ENCODE measurements at places on chromosomes 12 and 14. TPM values are rescaled to one million over a fixed set of nuclear protein-coding genes. Genes with fewer than 3 reads are reported as not detected.

DNA sequence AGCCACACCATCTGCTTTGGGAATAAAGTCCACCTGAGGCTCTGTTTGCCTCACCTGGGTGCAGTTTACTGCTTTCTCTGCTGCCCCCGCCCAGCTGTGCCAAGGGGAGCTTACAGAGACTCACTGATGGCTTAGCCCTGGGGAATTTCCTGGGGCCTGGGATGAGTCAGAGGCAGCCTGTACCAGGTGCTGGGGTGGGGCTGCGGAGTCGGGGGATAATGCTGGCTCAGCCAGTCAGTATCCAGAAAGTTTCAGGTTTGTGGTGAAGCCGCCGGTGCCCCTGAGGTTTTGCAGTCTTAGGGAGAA lies 22.3 kb downstream of the PLEKHG3 start:
- no peak overlapping the region for H3K27ac ChIP-seq
- H3K27me3 ChIP-seq: no peaks in the 10 kb centered on the region
- H3K4me3 ChIP-seq: no peak overlapping the region
- H3K4me1 ChIP-seq: peaks cover 5% of the 10 kb centered on the region

Gene EXOC3L4
- total RNA-seq: not detected

DNA sequence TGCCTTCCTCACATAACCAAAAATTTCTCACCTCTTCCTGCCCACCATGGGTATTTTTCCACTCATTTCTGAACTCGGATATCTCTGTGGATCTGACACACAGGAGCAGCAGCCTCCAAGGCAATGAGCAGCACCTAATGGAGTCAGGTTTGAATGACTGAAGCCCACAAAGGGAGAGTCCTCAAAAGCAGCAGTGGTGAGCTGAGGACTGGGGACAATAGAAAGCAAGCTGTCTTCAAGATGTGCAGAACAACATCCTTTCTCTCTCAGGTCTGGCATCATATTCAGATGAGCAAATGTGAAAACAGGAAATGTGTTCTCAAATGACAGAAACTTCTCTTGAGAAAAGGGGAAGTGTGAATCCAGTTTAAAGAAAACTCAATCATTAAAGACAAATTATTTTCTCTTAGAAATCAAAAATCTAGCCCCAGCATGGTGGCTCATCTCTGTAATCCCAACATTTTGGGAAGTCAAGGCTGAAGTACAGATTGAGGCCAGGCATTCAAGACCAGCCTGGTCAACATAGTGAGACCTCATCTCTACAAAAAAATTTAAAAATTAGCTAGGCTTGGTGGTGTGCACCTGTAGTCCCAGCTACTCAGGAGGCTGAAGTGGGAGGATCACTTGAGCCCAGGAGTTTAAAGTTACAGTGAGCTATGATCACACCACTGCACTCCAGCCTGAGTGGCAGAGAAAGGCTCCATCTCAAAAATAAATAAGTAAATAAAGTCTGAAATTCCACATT lies 54.2 kb downstream of the C12orf42 start:
- peak overlapping the region; percentile 59 for H3K4me3 ChIP-seq
- H3K27ac ChIP-seq: peak overlapping the region; percentile 92
- peak; percentile 51 for DNase-seq
- no peaks in the 10 kb centered on the region for H3K27me3 ChIP-seq
- H3K4me1 ChIP-seq: peaks cover 18% of the 10 kb centered on the region

Gene RPL10L
- total RNA-seq: not detected

GRCh38 chr12:9079883-9080675 lies 35.6 kb downstream of the A2M start:
- no peak overlapping the region for H3K4me3 ChIP-seq
- no peak for DNase-seq
- H3K36me3 ChIP-seq: peaks cover 10% of the 10 kb centered on the region
- H3K4me1 ChIP-seq: no peaks in the 10 kb centered on the region

Gene FAM186B
- total RNA-seq: 0.14 TPM

DNA sequence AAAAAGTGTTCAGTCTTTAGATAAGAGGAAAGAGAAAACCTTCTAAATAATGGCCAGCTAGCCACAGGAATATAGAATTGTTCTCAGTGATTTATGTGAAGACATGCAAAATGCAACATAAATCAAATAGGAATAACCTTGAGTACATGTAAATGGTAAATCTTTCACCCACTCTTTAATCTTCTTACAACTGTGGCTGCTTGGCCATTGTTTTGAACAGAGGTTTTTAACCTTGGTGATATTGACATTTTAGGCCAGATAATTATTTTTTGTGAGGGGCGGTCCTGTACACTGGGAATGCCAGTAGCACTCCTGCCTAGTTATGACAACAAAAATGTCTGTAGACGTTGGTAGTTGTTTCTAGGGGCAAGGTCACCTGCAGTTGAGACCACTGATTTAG lies 479.9 kb upstream of the NOVA1 start:
- H3K4me1 ChIP-seq: no peaks in the 10 kb centered on the region
- no peak overlapping the region for H3K27ac ChIP-seq
- H3K4me3 ChIP-seq: no peak overlapping the region
- H3K27me3 ChIP-seq: no peaks in the 10 kb centered on the region

Gene TGM1
- total RNA-seq: 3.3 TPM

Gene FAM222A
- total RNA-seq: 1.8 TPM

Gene SERPINA9
- not detected for total RNA-seq

Gene RASAL1
- total RNA-seq: 1.3 TPM

GRCh38 chr12:107225635-107226034 lies 132.3 kb upstream of the CRY1 start:
- H3K4me3 ChIP-seq: no peak overlapping the region
- H3K27ac ChIP-seq: no peak overlapping the region
- H3K36me3 ChIP-seq: no peaks in the 10 kb centered on the region
- H3K4me1 ChIP-seq: peaks cover 3% of the 10 kb centered on the region

- H3K4me1 ChIP-seq: no peaks in the 10 kb centered on the region
- no peak for DNase-seq
- no peaks in the 10 kb centered on the region for H3K27me3 ChIP-seq
- no peaks in the 10 kb centered on the region for H3K36me3 ChIP-seq
- H3K27ac ChIP-seq: no peak overlapping the region
These were observed 25.5 kb upstream of the LMNTD1 start for GRCh38 chr12:25578411-25579143.

GRCh38 chr14:94615823-94616570 lies 3.8 kb downstream of the SERPINA3 start:
- H3K36me3 ChIP-seq: no peaks in the 10 kb centered on the region
- H3K27me3 ChIP-seq: peaks cover 3% of the 10 kb centered on the region
- no peak overlapping the region for H3K4me3 ChIP-seq
- H3K27ac ChIP-seq: no peak overlapping the region
- DNase-seq: no peak

GRCh38 chr12:128318341-128318740 lies 51.4 kb downstream of the TMEM132C start:
- no peak overlapping the region for H3K27ac ChIP-seq
- DNase-seq: no peak
- H3K4me1 ChIP-seq: no peaks in the 10 kb centered on the region
- H3K27me3 ChIP-seq: peaks cover 3% of the 10 kb centered on the region

DNA sequence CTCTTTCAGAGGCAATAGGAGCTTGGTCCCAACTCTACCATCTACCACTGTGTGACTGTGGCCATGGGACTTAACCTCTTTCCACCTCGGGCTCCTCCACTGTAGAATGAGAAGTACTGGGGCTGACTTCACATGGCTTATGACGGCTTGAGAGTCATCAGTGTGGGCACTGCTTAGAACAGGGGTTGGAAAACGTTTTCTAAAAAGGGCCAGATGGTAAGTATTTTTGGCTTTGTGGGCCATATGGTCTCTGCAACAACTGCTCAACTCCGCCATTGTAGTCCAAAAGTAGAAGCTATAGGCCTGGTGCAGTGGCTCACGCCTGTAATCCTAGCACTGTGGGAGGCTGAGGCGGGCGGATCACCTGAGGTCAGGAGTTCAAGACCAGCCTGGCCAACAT lies 69.2 kb upstream of the LTA4H start:
- no peak overlapping the region for H3K27ac ChIP-seq
- H3K4me1 ChIP-seq: peaks cover 15% of the 10 kb centered on the region
- no peaks in the 10 kb centered on the region for H3K36me3 ChIP-seq
- no peak overlapping the region for H3K4me3 ChIP-seq
- H3K27me3 ChIP-seq: no peaks in the 10 kb centered on the region
- DNase-seq: no peak

Gene RNFT2
- 14.8 TPM for total RNA-seq

DNA sequence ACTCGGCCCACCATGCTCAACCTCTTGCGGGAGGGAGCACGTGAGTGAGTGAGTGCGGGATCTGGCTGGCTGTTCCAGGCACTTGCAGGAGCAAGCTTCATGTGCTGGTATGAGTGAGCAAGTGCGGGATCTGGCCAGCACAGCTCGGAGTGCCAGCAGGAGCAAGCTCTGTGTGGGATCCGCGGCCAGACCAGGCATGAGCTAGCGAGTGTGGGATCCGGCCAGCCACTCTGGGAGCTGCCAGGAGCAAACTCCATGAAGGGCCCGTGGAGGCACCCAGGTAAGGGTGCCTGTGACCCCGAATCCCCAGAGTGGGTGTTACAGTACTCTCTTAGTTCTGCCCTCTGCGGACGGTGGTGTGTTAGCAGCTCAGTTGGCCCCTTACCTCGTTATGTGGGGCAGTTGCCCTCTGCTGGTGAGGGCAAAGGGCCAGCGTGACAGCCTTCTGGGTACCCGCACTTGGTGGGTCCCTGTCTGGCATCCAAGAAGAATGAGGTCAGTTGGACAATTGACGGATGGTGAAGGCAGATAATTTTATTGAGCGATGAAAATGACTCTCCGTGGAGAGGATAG lies 38.3 kb downstream of the RAD51B start:
- H3K4me3 ChIP-seq: no peak overlapping the region
- no peak for DNase-seq
- peaks cover 21% of the 10 kb centered on the region for H3K4me1 ChIP-seq
- H3K27ac ChIP-seq: no peak overlapping the region

GRCh38 chr14:37588956-37589714 lies 5.9 kb downstream of the FOXA1 start:
- H3K27ac ChIP-seq: no peak overlapping the region
- peaks cover 91% of the 10 kb centered on the region for H3K27me3 ChIP-seq
- no peak overlapping the region for H3K4me3 ChIP-seq
- no peak for DNase-seq
- H3K4me1 ChIP-seq: peaks cover 1% of the 10 kb centered on the region
